ENCODE measurements at places on chromosomes 13 and 19.

GRCh38 chr13:48682436-48682835 lies 28.7 kb downstream of the CYSLTR2 start:
- DNase-seq, result no peak

- DNase-seq, result no peak
Measured at GRCh38 chr13:114078461-114079451, 53.7 kb downstream of the RASA3 start.

- DNase-seq, result no peak
Measured at GRCh38 chr19:41792513-41793413, 3.6 kb upstream of the CEACAM3 start.

DNA sequence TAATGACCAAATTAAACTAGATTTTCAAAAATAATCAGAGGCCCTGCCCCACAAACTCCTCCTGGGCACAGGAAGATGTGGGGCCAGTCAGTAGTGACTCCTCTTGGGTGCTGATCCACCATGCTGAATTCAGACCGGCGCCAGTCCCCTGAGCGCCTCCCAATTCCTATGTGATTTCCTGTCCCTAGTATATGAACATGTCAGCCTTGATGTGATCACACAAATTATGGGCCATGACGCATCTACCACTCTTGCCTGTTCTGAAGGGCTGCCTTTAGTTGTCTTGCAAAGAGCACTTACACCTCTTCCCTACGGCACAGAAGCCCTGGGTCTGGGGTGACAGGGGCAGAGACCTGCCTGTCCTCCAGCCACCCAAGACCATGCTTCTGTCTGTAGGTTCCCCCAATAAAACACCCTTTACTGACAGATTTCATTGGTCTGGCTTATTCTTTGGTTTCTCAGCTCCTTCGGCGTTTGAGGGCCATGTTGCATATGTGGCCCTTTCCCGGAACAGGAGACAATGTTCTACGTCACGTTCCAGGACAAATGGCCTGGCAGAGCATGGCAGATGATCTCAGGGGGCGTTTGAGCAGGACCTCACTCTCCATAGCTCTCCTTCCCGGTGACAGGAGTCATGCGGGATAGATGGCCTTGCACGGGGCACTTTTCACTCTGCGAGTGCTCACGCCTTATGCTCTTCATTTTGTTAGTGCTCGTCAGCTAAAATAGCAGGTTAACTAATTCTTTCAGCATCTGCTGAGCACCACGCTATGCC lies 5.6 kb upstream of the ATP11A start:
- no peak for DNase-seq

DNA sequence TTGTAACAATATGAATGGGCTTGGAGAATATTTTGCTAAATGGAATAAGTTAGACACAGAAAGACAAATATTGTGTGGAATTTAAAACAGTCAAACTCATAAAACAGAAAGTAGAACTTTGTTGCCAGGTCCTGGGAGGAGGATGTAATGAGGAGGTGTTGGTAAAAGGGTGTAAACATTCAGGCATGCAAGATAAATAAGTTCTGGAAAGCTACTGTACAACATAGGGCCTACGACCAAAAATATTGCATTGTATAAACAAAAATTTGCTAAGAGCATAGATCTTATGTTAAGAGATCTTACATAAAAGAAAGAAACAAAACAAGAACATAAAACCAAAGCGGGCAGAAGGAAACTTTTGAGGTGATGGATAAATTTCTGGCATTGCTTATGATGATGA lies 1907.8 kb upstream of the PCDH20 start:
- DNase-seq, result no peak
